ENCODE measurements at places on chromosomes 11 and 22.

DNA sequence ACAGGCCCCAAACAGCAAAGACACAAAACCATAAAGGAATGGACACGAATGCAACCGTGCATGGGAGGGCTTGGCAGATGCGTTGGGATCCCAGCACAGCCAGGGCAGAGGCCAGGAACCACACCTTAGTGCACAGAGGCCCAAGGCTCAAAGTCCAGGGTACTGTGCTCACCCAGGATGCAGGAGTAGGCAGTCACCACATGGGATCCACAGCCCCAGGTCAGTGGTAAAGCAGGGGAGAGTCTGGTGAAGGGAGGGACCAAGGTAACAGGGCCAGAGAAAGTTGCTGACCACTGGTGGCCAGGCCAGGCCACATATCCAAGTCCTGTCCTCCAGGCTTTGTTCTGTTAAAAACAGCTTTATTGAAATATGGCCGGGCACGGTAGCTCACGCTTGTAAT, 6.5 kb upstream of the CERK start:
- no peak for DNase-seq

- DNase-seq = no peak
Measured at GRCh38 chr22:47593911-47594311, 831.5 kb downstream of the TBC1D22A start.

- no peak for DNase-seq
Measured at GRCh38 chr11:16609769-16610168, 128.7 kb upstream of the C11orf58 start.

DNA sequence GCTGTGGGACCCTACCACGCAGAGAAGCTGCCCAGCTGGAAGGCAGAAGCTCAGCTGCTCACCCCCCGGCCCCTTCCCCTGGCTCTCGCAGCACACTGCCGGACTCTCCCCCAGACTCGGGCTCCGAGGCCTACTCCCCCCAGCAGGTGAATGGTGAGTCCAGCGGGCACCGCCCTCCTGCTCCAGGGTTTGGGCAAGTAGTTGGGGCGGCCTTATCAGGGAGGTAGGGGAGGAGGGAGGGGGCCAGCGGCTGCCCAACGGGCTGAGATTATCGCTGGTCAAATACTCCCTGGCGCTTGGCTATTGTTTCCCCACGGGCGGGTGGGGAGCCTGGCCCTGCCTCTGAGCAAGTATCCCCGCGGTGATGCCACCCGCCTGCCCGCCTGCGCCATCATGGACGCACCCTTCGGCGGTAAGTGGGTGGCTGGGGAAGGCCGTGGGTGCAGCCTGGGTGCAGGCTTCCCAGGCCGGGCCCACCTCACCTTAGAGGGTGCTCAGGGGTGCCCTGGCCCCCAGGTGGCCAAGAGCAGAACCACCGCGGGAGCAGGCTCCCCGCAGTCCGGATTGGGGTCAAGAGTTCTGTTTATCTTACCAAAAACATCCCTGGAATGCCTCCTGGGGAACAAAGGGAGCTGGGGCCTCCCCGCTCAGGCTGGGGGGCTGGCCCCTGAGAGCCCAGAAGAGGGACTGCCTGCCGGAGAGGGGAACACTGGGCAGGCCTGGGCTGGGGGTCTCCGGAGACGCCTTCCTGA, 16.9 kb downstream of the MYRF start:
- DNase-seq = no peak

DNA sequence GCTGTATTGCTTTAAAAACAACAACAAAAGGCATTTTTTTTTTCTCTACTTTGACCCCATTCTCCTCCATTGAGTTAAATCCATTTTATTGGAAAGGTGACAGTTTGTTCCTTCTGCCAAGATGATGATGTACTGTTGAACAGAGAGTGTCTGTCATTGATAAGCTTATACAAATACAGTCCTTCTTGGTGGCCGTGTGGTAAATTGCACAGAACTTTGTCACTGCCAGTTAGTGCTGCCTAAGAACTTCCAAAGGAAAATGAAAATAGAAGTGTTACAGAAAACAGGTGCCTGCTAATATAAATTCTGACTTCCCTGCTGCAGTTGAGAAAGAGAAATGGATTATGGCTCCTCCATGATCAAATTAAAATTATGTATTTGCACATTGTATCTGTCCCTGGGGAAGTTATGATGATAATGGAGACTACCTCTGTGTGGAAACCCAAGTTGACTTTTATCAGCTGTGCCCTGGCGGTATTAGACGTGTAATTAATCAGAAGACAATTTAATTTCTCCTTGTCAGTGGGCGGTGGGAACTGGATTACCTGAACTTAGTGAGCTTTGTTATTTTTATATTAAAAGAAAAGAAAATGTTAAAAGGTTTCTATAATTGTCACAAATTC, 546.7 kb downstream of the CNTN5 start:
- DNase-seq = no peak

GRCh38 chr22:43843783-43844530, 18.4 kb downstream of the SULT4A1 start:
- no peak for DNase-seq

GRCh38 chr11:112670806-112671570, 290.2 kb upstream of the NCAM1 start:
- no peak for DNase-seq

DNA sequence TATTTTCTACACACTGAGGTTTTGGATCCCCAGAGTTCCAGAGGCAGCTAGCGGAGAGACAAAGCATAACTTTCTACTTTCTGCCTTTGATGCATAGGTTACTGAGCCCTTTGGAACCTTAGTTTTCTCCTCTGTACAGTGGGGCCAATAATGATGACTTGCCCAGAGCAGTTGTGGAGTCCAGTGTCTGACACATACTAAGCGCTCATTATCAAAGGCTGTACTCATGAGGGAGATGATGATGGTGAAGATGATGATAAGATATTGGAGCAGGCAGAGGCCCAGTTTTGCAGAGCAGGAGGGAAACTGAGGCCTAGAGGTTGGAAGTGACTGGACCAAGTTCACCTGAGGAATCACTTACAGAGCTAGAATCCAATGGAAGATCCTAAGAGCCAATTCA, 458.0 kb downstream of the MIAT start:
- no peak for DNase-seq

DNA sequence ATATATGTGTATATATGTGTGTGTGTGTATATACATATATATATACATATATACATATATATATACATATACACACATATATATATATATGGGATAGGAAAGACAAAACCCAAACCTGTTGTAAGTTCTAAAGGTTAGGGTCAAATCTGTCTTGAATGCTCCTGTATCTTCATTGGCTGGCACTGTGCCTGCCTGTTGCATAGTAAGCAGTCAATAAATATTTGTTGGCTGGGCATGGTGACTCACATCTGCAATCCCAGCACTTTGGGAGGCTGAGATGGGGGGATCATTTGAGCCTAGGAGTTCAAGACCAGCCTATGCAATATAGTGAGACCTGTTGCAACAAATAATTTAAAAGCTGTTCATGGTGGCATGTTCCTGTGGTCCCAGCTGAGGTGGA, 205.4 kb downstream of the DBX1 start:
- no peak for DNase-seq

- no peak for DNase-seq
Measured at GRCh38 chr22:31046539-31047226, 34.4 kb upstream of the SMTN start.

DNA sequence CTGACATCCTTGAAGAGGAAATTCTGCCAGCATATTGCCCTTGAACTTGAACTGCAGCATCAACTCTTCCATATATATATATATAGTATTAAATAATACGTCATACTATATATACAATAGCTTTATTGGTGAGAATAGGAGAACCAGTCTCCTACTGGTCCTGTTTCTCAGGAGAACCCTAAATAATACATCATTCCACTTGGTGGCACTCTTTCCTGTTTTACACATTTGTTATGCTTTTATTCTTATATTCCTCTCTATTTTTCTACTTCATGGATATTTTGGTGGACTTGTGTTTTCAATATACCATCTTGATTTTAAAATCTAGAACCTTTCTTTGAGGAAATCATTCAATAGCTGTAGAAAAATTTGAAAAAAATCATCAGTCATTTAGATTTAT, 193.3 kb downstream of the TRPC6 start:
- no peak for DNase-seq

- DNase-seq = peak; percentile 20
Measured at GRCh38 chr22:21569459-21570170, 2.1 kb downstream of the UBE2L3 start.

- no peak for DNase-seq
Measured at GRCh38 chr22:23012081-23012622, 58.2 kb upstream of the GNAZ start.

DNA sequence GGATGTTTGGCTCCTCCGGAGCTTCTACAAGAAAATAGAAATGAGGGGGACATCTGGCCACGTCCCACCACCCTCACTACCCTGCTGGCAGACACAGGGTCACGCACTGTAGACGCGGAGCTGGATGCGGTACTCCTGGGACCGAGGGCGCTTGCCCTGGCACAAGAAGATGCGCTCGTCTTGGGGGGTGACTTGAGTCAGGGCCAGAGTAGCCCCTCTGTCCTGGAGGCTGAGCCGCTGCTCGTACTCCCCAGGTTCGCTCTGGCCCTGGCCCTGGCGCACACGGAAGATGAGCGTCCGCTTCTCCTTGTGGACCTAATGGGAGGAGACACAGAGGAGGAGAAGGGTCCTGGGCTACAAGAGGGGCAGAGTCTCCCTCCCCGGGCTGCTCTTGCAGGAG, 2.2 kb downstream of the MCAM start:
- no peak for DNase-seq

- no peak for DNase-seq
Measured at GRCh38 chr22:49446759-49447710, 380.6 kb downstream of the BRD1 start.
